Ovary (tissue), 10 donors: ENCODE measurements at places on chromosomes 12 and 14. TPM values are rescaled to one million over a fixed set of nuclear protein-coding genes. Genes with fewer than 3 reads are reported as not detected.

DNA sequence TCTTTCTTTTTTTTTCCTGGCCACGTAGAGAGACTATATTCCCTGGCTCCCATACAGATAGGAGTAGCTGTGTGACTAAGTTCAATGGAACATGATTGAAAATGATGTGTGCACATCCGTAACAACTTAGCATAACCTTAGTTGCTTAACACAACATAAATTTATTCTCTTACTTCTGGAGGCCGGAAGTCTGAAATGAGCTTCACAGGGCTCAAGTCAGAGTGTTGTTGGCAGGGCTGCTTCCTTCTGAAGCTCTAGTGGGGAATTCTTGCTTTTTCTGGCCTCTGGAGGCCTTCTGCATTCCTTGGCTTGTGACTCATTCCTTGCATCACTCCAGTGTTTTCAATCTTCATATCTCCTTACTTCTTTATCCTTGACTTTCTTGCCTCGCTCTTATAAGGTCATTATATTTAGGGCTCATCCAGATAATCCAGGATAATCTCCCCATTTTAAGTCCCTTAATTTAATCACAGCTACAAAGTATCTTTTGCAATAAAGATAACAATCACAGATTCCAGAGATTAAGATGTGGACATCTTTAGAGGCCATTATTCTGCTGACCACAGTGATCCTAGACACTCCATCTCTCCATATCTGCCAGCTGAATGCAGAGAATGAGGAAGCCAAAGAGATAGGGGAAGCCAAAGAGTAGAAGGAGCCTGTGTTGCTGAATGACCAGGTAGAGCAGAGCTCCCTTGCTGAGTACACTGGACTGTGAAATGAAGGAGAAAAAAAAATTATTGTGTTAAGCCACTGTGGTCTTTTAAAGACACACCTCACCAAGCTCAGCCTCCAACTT lies 21.0 kb upstream of the SNX6 start:
- DNase-seq = no peak
- H3K4me3 ChIP-seq = no peak overlapping the region
- no peaks in the 10 kb centered on the region for H3K36me3 ChIP-seq
- H3K27ac ChIP-seq = no peak overlapping the region

DNA sequence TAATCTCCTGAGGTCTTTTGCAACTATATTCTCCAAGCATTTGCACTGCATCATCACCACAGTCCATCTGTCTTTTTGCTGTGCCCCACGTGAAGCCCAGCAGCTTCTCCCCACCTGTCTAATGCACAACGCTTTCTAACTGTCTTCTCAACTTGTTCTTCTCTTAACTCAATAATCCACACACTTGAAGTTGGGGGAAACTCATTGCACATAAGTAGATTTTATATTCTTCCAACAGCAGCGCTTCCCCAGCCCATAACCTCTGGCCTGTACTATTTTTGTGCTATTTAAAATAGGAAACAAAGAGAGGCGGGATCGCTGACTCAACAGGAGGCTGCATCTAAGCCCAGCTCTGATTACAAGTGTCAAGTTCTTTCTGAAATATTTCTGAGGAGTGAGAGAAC lies 226.7 kb downstream of the GXYLT1 start:
- no peaks in the 10 kb centered on the region for H3K4me1 ChIP-seq
- no peak overlapping the region for H3K4me3 ChIP-seq
- H3K36me3 ChIP-seq = no peaks in the 10 kb centered on the region
- DNase-seq = no peak
- no peak overlapping the region for H3K27ac ChIP-seq

OVCH1 gene
- total RNA-seq = 0.28 TPM

DNA sequence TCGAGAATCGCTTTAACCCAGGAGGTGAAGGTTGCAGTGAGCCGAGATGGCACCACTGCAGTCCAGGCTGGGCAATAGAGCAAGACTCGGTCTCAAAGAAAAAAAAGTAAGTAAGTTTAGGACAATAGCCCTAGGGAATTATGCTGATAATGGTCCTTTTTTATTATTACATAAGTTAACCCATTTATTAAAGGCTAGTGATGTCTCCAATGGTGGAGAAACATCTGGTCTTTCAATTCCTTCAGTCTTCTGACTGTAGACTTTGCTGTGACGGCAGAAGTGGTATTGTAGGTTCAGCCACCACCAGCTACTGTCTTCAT lies 27.4 kb downstream of the DDX47 start:
- peaks cover 3% of the 10 kb centered on the region for H3K4me1 ChIP-seq
- DNase-seq = no peak
- no peaks in the 10 kb centered on the region for H3K36me3 ChIP-seq
- H3K27ac ChIP-seq = no peak overlapping the region
- H3K4me3 ChIP-seq = no peak overlapping the region
- no peaks in the 10 kb centered on the region for H3K27me3 ChIP-seq

- no peak overlapping the region for H3K4me3 ChIP-seq
- H3K4me1 ChIP-seq = no peaks in the 10 kb centered on the region
- no peak overlapping the region for H3K27ac ChIP-seq
- H3K27me3 ChIP-seq = no peaks in the 10 kb centered on the region
- no peak for DNase-seq
These were observed 6.0 kb upstream of the HRK start for GRCh38 chr12:116887244-116887643.

KRT79 gene
- total RNA-seq = not detected

KCNJ8 gene
- total RNA-seq = 16.3 TPM

DNA sequence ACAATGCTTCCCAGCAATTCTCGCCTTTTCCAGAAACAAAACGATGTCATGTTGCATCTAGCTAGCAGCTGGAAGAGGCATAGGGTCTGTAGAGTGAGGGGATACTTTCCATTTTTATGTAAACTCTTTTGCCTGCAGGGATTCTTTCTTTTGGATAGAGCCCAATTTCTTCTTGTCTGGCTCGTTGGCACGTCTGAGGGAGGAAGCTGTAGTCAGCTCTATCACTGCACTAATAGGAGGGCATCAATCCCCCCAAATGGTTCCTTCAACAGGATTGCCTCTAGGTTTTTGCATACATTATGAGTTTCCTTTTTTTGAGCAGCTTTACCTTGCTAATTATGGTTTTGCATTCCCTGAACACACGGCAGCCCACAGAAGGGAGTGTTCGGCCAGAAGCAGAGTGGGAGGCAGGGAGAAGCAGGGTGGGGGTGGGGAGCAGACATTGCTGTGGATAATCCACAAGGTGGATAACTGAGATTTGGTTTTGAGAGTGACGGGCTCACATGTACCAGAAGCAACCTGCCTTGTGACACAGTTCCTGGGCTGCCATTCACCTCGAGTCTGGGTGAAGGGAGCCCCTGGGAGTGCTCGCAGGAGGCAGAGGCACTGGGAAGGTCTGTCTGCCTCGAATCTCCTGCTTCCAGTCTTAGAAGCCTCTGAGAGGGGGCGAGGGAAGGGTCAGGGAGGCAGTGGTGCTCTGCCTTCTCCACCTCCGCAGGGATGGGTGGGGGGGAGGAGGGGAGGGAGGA lies 24.5 kb downstream of the LRTM2 start:
- H3K27ac ChIP-seq = no peak overlapping the region
- H3K4me1 ChIP-seq = no peaks in the 10 kb centered on the region
- no peaks in the 10 kb centered on the region for H3K36me3 ChIP-seq
- DNase-seq = no peak

EMP1 gene
- total RNA-seq = 35.1 TPM

LBHD2 gene
- not detected for total RNA-seq

RFLNA gene
- 8.7 TPM for total RNA-seq

DNA sequence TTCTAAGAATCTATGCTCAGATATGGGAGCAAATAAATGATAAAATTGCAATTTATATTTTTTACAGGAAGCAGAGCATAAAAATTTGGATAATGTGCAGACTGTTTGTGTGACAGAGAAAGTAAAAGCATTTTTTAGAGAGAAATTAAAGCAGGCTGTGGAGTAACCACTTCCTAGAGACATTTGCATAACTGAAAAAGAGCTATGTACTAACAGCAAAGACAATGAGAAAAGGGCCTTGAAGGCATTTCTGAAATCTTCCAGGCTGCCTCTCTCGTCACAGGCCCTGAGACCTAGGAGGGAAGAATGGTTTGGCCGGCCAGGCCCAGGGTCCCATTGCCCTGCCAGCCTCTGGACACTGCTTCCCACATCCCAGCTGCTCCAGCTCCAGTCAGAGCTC lies 247.2 kb downstream of the ALX1 start:
- no peaks in the 10 kb centered on the region for H3K27me3 ChIP-seq
- no peak for DNase-seq

DNA sequence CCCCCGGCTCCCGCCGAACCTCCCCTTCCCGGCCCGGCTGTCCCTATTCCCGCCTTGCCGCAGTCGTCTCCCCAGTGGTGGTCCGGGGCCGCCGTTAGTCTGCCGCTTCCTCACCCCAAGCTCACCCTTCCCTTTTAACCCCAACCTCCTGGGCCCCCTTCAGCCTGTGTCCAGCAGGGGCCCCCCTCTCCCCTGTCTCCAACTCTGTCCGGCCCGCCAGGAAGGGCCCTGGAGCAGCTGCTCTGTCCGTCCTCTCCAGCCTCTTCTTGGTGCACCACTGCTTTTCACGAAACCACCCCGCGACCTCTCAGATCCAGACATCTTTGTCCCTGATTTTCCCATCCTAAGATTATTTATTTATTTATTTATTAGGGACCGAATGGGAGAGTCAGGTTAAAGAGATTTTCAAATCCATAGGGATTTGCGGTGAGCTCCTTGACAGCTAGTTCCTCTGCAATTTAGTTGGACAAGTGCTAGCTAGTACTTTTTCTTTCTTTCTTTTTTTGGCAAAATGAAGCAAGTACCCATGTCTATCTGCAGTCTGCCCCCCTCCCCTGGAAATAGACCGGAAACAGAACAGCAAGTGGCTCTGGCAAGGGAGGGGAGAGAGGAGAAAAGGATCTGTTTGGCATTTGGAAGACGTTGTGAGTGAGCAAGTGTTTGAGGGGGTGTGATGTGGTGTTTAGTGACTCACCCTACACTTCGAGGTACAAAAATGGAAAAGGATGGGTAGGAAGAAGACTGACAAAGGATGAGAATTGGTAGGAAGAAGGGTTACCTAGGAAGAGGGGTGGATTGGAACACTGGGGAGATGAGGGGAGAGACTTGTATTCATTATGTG lies 632 bp downstream of the UBR7 start:
- H3K36me3 ChIP-seq = no peaks in the 10 kb centered on the region
- peaks cover 6% of the 10 kb centered on the region for H3K4me1 ChIP-seq
- peak overlapping the region; percentile 87 for H3K27ac ChIP-seq
- peak overlapping the region; percentile 71 for H3K4me3 ChIP-seq
- no peaks in the 10 kb centered on the region for H3K27me3 ChIP-seq
- no peak for DNase-seq

DNA sequence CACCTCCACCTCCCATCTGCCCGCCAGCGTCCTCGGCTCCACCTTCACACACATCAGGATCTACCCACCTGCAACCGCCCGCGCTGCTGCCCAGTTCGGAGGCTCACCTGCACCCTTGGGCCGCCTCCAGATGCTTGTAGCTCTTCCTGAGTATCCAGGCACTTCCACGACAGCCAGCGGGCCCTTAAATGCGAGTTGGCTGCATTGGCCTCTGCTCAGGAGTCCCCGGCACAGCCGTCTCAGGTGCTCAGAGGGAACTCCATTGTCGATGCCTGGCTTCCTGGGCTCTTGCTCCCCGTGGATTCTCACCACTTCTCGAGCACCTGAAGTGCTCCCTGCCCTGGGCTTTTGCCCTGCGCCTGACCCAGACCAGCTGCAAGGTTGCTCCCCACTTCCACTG lies 21.9 kb upstream of the CDCA4 start:
- no peaks in the 10 kb centered on the region for H3K27me3 ChIP-seq
- no peaks in the 10 kb centered on the region for H3K4me1 ChIP-seq
- no peak overlapping the region for H3K27ac ChIP-seq

IGF1 gene
- 44.4 TPM for total RNA-seq

GRCh38 chr12:81502912-81503695 lies 256.0 kb downstream of the PPFIA2 start:
- H3K27ac ChIP-seq = no peak overlapping the region
- H3K36me3 ChIP-seq = no peaks in the 10 kb centered on the region
- no peak overlapping the region for H3K4me3 ChIP-seq
- DNase-seq = no peak

- H3K36me3 ChIP-seq = no peaks in the 10 kb centered on the region
- no peaks in the 10 kb centered on the region for H3K4me1 ChIP-seq
- H3K27me3 ChIP-seq = no peaks in the 10 kb centered on the region
- DNase-seq = no peak
These were observed 3.6 kb upstream of the KRT6A start for GRCh38 chr12:52496590-52497071.

- H3K27ac ChIP-seq = no peak overlapping the region
- no peak for DNase-seq
- H3K27me3 ChIP-seq = no peaks in the 10 kb centered on the region
- H3K4me1 ChIP-seq = peaks cover 21% of the 10 kb centered on the region
These were observed 3.7 kb downstream of the DDX24 start for GRCh38 chr14:94077111-94077821.

PRICKLE1 gene
- total RNA-seq = 31.4 TPM

DNA sequence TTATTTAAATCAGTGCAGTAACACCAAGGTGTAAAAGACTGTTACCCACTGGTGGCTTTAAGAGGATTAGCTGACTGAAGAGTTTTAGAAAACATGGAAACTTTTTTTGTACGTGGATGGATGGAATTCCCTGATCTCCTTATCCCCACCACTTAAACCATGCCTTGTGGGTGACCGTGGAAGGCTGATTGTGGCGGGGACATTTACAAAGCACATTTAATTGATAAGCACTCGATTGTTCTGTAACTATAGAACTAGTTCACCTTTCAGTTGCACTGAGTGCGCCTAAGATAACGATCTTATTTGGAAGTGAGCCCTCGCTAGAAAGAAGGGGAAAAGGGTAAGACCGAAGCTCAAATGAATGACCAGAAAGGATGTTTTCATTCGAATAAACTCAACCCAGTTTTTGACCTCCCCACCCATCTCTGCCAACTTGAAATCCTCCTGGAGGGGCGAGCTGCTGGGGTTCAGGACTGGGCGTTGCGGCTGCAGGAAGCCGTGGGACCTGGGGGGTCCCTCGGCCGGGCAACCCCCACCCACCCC lies 688 bp upstream of the RASSF3 start:
- H3K27me3 ChIP-seq = no peaks in the 10 kb centered on the region
- peaks cover 5% of the 10 kb centered on the region for H3K4me1 ChIP-seq
- H3K4me3 ChIP-seq = peak overlapping the region; percentile 86
- H3K27ac ChIP-seq = peak overlapping the region; percentile 76

GRCh38 chr12:86513226-86513625 lies 257.0 kb upstream of the MGAT4C start:
- no peak for DNase-seq
- H3K4me3 ChIP-seq = no peak overlapping the region
- no peaks in the 10 kb centered on the region for H3K36me3 ChIP-seq
- no peaks in the 10 kb centered on the region for H3K27me3 ChIP-seq
- no peak overlapping the region for H3K27ac ChIP-seq

DNA sequence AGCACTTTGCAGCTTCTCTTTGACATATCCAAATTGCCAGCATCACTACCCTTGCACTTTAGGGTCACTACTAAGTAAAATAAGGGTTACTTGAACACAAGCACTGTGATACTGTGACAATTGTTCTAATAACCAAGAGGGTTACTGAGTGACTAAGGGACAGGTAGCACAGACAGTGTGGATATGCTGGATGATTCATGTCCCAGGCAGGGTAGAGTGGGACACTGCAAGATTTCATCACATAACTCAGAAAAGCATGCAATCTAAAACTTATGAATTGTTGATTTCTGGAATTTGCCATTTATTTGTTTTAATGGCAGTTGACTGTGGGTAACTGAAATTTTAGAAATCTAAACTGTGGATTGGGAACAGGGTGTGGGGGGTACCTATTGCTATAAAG lies 218.8 kb downstream of the KITLG start:
- DNase-seq = no peak
- H3K27ac ChIP-seq = no peak overlapping the region
- no peak overlapping the region for H3K4me3 ChIP-seq
- no peaks in the 10 kb centered on the region for H3K36me3 ChIP-seq
